ENCODE measurements at places on chromosomes 1 and 21. TPM values are rescaled to one million over a fixed set of nuclear protein-coding genes. Genes with fewer than 3 reads are reported as not detected.

GRCh38 chr1:156409439-156409838 is 40.4 kb downstream of the RHBG start:
- DNase-seq, result no peak

TDRD5 gene
- total RNA-seq, result not detected

- no peak for DNase-seq
Observed at GRCh38 chr1:30313584-30313983, 409.8 kb downstream of the MATN1 start.

- no peak for DNase-seq
Observed at GRCh38 chr1:178644308-178645120, 80.5 kb upstream of the RALGPS2 start.

- DNase-seq, result no peak
Observed at GRCh38 chr1:201886103-201886885, 2.4 kb upstream of the SHISA4 start.

- no peak for DNase-seq
Observed at GRCh38 chr1:153646672-153647345, 11.7 kb upstream of the SNAPIN start.

- DNase-seq, result no peak
Observed at GRCh38 chr1:224106568-224107281, 7.2 kb upstream of the FBXO28 start.

All from thoracic aorta (tissue), 2 donors.